Activated CD4-positive, CD25-positive, alpha-beta regulatory T cell treated with anti-CD3 and anti-CD28 coated beads, Interleukin-2, amount 50 U/mL, for 72 hours (primary cell): ENCODE measurements at places on chromosomes 4 and X.

DNA sequence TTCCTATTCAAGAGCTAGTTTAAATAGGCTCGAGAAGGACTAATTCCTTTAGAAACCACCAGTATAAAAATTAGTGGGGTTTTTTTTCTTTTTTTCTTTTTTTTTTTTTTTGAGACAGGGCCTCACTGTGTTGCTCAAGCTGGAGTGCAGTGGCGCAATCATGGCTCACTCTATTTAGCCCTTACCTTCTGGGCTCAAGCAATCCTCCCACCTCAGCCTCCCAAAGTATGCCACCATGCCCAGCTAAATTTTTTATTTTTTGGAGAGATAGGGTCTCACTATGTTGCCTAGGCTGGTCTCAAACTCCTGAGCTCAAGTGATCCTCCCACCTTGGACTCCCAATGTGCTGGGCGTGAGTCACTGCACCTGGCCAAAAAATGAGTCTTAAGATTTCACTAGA lies 52.8 kb downstream of the APOO start:
- no peak for DNase-seq

DNA sequence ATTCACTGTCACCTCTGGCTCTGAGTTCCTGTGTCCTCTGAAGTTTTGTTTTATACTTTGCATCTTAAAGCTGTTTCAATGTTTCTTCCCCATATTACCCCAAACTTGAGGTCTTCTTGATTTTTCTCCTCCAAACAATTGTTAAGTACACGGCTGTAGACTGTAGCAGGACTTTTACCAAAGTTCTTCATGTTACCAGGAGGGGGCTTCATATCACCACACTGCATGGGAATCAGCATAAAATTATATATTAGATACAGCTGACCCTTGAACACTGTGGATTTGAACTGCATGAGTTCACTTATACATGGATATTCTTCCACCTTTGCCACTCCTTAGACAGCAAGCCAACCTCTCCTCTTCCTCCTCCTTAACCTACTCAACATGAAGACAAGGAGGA lies 56.6 kb downstream of the SPATA18 start:
- DNase-seq: no peak

- DNase-seq: no peak
These were observed 44.8 kb upstream of the HMX1 start for GRCh38 chr4:8916351-8916885.

DNA sequence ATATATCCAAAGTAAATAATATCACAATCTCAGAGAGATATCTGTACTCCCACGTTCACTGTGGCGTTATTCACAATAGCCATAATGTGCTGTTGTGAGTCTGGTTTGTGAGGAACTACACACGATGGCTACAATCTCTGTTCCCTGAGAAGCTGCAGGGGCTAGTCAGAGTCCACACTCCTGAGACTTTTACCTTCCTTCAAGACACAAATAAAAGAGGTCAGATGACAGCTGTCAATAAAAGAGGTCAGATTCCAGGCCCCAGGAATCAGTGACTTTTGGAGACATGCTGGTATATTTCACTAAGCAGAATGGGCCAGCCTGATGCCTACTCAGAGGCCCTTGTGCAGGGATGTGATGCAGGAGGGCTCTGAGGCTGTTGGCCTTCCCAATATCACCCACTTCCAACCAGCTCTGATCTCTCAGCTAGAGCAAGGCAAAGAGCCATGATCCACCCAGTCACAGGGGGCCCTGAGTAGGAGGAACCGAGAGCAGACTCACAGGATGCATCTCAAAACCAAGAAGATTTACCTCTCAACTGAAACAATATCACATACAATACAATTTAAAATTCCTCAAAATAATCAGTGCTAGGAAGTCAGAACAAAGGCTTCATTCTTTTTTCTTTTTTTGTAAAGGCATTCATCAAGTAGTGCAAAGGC lies 13.8 kb downstream of the FRYL start:
- DNase-seq: no peak

DNA sequence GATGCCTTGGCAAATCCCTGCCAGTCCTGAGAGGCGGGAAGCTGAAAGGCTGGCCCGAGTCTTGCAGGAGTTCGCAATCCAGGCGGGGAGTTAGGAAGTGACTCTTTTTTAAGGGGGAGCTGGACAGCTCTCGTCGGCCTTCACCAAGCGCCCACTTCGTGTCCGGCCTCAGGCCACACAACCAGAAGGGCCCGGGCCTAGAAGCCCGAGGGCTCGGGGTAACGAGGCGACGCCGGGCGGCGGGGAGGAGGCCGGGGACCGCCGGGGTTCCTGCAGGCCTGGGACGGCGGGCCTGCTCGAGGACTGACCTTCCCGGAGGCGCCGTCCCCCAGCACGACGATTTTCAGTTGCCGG lies 395 bp downstream of the RAB28 start:
- DNase-seq: no peak

GRCh38 chrX:112819008-112819640 lies 21.5 kb downstream of the AMOT start:
- no peak for DNase-seq

GRCh38 chrX:1463581-1463980 lies 10.9 kb upstream of the ASMTL start:
- peak; percentile 27 for DNase-seq

DNA sequence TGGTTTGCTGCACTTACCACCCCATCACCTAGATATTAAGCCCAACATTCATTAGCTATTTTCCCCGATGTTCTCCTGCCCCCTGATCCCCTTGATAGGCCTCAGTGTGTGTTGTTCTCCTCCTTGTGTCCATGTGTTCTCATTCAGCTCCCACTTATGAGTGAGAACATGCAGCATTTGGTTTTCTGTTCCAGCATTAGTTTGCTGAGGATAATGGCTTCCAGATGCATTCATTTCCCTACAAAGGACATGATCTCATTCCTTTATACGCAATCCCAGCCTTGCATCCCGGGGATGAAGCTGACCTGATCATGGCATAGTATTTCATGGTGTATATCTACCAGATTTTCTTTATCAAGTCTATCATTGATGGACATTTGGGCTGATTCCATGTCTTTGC lies 99.0 kb upstream of the DCAF12L2 start:
- DNase-seq: no peak

DNA sequence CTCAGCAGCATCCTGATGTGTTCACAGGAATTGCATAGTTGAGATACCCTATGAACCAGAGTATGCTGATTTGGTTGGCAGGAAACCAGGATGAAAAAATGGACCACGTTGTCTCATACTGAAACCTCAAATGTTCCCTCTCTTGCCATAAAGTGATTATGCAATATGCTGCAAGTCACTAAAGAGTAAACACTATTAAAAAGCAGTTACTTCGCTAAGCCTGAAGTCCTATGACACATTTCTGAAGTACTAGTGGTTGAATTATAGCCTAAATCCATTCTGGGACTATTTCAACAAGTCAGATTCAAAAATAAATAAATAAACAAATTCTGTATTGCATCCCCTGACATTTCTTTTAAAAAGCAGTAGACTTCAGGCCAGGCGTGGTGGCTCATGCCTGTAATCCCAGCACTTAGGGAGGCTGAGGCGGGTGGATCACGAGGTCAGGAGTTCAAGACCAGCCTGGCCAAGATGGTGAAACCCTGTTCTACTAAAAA lies 106.0 kb upstream of the NAP1L5 start:
- no peak for DNase-seq

- DNase-seq: no peak
These were observed 39.7 kb downstream of the RASGEF1B start for GRCh38 chr4:81431971-81432370.

- no peak for DNase-seq
These were observed 77.4 kb downstream of the WNK3 start for GRCh38 chrX:54280466-54280865.

- no peak for DNase-seq
These were observed 243.6 kb upstream of the CTSO start for GRCh38 chr4:156197216-156197615.

- no peak for DNase-seq
These were observed 250.9 kb downstream of the TENM3 start for GRCh38 chr4:182494103-182494502.

GRCh38 chrX:129845616-129846190 lies 2.0 kb upstream of the ZDHHC9 start:
- DNase-seq: no peak

GRCh38 chr4:108772402-108772801 lies 9.5 kb upstream of the ETNPPL start:
- DNase-seq: no peak

DNA sequence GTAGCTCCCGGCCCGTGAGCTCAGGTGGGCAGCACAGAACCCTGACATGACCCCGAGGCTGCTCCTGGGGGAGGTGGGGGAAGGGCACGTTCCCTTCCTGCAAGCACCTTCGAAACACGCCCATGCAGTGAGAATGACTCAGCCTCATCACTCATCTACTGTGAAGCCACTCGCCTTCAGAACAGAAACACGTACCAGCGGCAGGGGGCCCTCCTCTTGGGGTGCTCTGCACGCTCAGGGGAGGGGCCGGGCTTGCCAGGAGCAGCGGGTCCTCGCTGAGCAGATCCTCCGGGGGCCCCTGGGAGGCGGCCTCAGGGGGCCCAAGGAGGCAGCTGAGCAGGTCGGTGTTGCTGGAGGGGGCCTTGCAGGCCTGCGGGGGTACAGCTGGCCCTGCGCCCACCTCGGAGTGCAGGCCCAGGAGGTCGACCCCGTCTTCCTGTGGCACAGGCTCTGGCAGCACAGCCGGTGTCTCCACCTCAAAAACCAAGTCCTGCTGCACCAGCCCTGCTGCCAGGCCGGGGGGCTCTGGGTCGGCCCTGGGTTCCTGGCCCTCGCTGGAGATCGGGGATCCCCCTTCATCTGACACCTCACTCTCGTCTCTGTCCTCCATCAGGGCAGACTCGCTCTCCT lies 40.9 kb upstream of the CPLX1 start:
- DNase-seq: no peak

GRCh38 chrX:117973110-117973807 lies 143.4 kb downstream of the KLHL13 start:
- DNase-seq: no peak

DNA sequence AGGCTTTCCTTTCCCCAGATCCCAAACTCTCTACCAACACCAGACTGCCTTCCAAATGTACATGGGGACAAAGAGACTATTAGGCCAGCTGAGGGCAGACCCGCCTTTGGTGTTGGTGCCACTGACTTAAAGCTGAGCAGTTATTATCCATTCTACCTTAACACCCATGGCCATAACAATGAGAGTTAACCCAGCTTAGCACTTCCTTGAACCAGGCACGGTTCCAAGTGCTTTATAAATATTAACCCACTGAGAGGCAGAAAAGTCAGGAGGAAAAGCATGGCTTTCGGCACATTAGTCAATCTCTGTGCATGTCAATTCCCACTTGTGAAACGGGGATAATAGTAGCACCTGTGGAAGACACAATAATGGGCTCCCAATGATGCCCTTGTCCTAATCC lies 243.1 kb upstream of the ANXA3 start:
- DNase-seq: no peak

DNA sequence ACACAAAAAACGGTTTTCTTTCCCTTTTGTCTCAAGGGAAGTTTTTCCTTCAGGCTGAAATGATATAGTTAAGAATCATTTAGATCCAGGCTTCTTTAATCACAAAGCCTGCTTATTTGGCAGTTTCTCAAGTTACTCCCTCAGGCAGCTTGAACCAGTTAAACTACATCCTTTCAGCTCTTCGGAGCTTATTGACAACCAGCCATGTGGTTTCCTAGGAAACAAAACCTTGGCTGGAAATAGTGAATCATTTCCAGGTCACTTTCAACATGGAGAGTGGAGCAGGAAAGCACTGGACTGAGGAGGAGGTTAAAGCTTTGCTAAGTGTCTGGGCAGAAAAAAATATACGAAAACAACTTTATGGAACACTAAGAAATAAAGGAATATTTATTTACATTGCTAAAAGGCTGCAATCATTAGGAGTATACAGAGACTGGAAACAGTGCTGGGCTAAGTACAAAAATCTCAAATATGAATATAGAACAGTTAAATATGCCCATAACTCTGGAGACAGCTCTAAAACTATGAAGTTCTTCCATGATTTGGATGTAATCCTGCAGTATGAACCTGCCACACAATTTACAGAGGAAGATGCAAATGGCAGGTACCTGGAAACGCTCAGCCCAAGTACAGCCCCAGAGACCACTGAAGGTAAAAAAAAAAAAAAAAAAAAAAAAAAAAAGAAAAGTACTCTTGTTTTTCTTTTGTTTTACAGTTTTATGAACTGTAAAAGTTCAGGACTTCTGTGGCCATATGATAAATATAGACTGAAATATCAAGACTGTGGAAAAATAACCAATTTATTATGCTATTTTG lies 23.2 kb upstream of the AASDH start:
- no peak for DNase-seq

DNA sequence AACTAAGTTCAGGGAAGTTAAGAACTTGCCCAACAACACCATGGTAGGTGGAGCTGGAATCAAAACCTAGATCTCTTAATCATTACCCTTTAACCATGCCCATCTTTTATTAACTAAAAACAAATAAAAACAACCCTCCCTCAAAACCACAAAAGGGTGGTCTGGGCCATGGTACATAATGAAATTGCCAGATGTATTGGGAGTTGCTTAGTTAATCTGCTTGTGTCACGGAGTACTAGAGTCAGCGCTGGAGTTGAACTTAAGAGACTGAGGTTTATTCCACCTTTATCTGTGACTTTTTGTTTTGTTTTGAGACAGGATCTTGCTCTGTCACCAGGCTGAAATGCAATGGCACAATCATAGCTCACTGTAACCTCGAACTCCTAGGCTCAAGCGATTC lies 13.3 kb downstream of the LRRC66 start:
- no peak for DNase-seq

GRCh38 chrX:56813318-56813837 lies 84.3 kb downstream of the NBDY start:
- no peak for DNase-seq

DNA sequence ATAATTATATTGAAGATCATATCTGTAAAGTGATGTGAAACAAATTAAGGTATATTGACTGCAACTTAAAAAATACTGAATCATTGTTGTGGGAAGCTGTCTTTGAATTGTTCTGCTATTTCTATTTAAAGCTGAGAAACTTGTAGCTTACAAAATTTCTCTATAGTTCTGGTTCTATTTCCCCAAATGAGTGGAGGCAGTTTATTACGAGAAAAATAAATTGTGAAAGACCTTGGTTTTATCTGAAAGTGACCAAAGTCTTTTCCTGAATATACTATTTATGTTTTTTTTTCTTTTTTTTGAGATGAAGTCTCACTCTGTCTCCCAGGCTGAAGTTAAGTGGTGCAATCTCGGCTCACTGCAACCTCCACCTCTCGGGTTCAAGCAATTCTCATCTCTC lies 165.4 kb downstream of the SH3BGRL start:
- DNase-seq: no peak

- no peak for DNase-seq
These were observed 176.9 kb downstream of the PDHA2 start for GRCh38 chr4:96016634-96017299.

DNA sequence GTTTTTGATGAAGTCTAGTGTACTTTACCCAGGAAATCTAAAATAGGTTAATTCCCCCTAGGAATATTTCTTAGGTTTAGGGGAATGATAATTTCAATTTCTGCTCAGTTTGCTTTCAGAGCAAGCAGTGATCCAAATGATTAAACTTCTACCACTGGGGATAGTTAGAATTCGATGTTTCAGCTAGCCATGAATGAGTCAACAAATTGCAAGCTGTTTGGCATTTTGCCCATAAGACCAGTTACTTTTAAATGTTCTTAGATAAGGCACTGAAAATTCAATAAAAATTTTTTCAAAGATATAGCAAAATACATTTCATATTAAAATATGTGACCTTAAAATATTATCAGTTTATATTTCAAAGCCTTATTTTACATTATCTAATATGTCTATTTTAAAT lies 993.6 kb downstream of the ARAP2 start:
- no peak for DNase-seq

GRCh38 chr4:39873823-39874222 lies 103.9 kb downstream of the PDS5A start:
- no peak for DNase-seq
